ENCODE measurements at places on chromosomes 5 and 9.
A peak's percentile ranks its signal among the peaks of the same experiment; 100 is the strongest.

- DNase-seq = peak; percentile 58
Measured at GRCh38 chr5:137954131-137954879, 65.0 kb downstream of the PKD2L2 start.

- no peak for DNase-seq
Measured at GRCh38 chr5:3424946-3425345, 170.7 kb upstream of the IRX1 start.

- no peak for DNase-seq
Measured at GRCh38 chr9:105114964-105115728, 129.3 kb upstream of the SLC44A1 start.

GRCh38 chr5:14171621-14172020 is 28.5 kb downstream of the TRIO start:
- DNase-seq = no peak

- no peak for DNase-seq
Measured at GRCh38 chr9:2729721-2730120, 12.4 kb downstream of the KCNV2 start.

All from fibroblast of skin of left quadriceps (primary cell).